RKO (cell line): ENCODE measurements at places on chromosomes 16 and 17.

DNA sequence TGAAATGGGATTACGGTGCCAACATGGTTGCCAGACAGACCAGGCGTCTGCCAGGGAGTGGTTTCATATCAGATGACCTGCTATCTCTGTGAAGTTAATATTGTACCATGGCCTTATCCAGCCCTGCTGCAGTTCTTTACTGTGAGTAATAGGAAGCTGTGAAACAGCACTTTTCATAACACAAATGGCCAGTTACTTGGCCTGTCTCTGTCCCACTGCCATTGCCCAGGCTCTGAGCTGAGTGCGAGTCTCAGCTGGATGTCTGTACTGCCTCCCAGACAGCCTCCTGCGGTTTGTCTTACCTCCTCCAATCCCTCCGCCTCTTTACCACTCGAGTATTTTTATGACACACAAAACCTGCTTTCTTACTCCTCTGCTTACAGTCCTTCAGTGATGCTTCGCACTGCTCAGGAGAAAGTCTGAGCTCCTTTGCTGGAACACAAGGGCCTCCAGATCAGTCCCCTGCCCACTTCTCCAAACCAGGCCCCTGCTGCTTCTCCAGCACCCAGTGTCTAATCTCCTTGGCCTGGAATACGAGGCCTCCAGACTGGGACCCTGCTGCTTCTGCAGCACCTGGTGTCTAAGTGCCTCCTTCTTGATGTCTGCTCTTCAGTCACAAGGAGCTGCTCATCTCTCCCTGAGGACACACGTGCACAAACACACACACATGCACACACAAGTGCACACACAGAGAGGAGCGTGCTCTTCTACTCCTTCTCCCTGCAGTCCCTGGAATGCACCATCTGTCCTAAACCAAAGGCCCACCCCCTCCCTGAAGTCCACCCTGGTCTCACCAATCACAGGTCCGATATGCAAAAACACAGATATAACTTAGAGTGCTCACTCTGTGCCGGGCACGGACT, 17.1 kb upstream of the RHOT1 start:
- DNase-seq: no peak

DNA sequence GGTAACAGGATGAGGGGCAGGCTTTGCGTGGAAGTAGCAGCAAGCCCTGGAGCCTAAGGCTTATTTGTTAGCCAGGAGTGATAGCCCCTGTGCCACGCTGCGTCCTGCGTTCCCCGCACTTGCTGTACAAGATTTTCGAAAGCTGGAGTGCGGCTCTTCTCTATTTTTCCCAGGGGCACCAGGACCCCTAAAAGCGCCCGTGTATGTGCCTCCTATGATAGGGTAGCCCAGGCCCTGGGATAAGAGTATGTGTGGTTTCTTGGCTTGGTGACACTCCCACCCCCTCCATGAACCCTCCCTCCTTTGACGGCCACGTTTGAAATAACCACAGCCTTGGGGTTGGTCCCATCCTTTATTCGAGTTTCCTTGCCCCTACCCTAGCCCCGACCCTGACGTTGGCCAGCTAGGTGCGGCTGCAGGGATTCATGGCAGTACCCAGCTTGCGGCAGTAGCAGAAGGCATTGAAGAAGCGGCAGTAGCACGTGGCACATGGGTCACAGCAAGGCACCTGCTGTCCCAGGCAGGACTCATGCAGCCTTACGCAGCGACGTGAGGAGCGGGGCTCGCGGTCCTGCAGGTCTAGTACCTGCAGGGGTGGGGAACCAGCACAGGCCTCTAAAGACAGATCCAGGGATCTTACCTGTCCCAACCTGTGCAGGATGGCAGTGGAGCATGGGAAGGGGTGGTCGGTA, 968 bp downstream of the AGRP start:
- no peak for DNase-seq

DNA sequence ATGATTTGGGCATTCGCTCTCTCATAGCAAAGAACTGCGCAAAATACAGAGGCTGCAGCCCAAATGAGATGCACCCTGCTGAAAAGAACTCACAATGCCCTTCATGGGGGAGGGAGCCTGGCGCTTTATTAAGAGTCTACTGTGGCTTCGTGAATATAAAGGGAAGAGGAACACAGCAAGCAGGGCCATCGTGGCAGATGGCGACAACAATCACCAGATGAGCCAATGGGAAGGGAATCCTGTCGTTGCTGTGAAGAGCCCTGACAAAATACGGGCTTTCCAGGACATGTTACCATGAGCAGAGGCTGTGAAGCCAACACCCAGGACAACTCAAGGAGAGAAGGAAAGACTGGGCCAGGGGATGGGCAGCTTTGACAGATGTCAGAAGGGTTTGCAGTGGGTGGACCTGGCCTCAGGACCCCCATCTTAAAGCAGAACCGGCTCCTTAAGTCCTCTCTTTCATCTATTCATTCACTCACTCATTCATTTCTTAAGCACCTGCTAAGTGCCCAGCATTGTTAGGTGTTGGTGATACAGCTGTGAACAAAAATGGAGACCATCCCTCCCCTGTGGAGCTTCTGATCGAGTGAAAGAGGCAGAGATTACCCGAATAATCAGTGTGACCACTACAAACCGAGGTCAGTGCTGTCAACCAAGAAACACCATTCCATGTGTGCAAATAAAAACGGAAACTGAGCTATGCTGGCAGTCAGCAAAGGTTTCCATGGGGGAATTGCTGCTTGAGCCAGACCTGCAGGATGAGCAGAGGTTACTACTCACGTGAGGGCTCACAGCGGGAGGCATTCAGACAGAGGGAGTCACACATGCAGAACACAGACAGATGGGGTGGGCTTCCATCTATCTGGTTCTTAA, 125.8 kb downstream of the DYNLRB2 start:
- DNase-seq: no peak

DNA sequence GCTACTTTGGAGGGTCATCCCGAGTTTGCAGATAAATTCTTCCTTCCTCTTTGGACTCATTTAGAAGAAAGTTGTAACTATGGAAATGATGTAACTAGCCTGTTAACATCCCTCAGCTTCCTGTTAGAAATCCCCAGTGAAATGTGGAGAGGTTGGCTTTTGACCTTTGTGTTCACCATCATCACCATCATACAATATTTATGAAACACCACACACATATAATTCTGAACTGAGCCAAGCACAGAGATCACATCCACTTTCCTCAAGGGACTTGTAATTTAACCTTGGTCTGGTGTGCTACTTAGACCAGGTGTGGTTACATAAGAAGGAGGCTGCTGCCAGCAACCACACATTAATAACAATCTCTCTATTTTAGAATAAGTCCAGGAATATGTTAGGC, 2.5 kb downstream of the CAPNS2 start:
- no peak for DNase-seq

- DNase-seq: no peak
Observed at GRCh38 chr17:60630352-60630751, 30.4 kb downstream of the PPM1D start.
